Hepatic stellate cell (primary cell): ENCODE measurements at places on chromosomes 1 and 21.

DNA sequence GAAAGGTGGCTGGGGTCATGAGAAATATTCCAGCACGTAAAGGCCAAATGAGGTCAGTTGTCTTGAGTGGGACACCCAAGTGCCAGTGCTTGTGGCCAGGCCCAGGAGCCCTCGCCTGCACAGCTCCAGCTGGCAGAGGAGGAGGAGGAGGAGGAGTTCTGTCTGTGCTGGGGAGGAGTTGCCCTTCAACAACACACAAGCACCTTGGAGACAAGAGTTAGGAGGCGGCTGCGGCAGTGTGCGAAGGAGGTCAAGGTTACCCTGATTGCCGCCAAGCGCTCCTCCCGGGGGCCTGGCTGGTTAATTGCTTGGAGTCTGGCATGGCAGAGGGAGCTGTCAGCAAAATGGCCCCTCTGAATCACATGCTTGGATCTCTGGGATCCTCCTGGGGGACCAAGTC is 45.1 kb downstream of the GRIK3 start:
- DNase-seq = no peak

GRCh38 chr1:110548381-110548780 is 29.4 kb upstream of the KCNA10 start:
- DNase-seq = no peak

DNA sequence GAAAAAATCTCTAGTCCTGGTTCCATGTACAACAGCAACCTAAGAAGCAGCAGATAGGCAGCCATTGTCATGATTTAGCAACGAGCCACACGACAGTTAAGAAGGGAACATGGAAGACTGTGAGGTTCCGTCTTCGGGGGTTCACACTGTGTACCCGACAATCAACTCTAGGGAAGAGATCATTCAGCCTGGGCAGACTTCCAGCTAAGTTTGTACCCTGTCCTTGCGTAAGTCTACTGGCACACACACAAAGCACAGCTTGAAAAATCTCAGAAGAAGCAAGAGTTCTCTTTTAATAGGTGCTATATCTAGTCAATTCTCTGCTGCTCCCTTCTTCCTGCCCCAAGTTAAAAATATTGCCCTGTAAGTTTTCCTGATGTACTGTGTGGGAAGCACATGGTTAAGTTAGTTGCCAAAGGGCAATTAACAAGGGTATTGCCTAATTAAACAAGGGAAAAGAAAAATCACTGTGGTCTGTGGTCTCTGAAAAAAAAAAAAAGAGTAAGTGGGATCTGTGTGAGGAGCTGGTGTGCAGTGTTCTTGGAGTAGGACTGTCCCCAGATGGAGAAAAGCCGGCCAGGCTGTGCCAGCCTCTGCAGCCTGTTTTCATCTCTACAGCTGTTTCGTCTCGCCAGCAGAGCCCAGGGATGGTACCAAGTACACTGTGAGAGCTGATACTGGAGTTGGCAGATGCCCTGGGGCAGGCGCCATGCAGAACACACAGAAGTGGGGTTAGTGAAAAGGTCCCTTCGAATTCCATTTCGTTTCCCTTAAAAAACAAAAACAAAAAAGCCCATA is 6.4 kb upstream of the MYBPHL start:
- DNase-seq = no peak

- no peak for DNase-seq
Measured at GRCh38 chr1:160131803-160132565, 16.4 kb downstream of the ATP1A2 start.

GRCh38 chr1:30659702-30660101 is 63.7 kb downstream of the MATN1 start:
- no peak for DNase-seq

GRCh38 chr21:31713973-31714740 is 17.8 kb downstream of the SCAF4 start:
- peak; percentile 44 for DNase-seq

DNA sequence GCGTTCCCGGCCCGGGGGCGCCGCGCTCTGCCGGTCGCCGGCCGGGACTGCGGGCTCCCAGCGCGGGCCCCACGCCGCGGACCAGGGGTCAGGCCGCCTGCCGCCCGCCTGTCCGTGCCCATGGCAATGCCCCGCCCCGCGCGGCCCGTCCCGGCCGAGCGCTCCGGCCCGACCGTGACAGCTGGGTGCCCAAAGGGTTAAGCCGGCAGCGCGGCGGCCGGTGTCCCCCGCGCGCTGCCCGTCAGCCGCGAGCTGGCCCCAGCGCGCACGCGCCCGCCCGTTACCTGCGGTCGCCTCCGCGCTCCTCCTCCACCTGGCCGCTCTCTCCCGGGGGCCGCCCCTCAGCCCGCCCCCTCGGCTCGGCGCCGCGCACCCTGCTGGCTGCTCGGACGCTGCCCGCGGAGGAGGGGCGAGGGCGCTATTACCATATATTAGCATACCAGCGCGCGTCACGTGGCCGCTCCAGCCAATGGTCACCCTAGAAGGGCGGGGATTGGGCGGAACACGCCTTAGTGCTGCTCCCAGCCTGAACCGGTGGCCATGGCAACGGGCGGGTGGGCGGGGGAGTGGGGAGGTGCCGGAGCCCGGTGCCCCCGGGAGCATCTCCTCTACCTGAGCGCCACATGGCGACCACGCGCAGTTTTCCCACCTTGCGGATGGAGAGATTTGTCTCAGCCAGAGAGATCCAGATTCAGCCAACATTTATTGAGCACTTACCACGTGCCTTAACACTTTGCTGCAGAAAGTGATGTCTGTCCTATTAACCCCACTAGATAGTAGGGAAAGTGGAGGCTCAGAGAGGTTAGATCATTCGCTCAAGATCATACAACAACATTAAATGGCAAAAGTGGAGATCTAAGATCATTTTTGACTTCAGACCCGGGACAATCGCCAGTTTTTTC is at the start of gene PHC2:
TSS of gene PHC2 (minus strand) at position 404 of the 902 bp plus-strand sequence. CDS start 55,556 bp downstream, outside the sequence.
- DNase-seq = peak; percentile 94

- no peak for DNase-seq
Measured at GRCh38 chr1:160216301-160216700, 11.1 kb downstream of the PEA15 start.

- DNase-seq = no peak
Measured at GRCh38 chr1:169202791-169203665, 96.5 kb downstream of the ATP1B1 start.

- no peak for DNase-seq
Measured at GRCh38 chr1:3065797-3066196, 3.2 kb upstream of the PRDM16 start.

GRCh38 chr1:10647414-10648170 is 148.9 kb downstream of the CASZ1 start:
- DNase-seq = no peak

DNA sequence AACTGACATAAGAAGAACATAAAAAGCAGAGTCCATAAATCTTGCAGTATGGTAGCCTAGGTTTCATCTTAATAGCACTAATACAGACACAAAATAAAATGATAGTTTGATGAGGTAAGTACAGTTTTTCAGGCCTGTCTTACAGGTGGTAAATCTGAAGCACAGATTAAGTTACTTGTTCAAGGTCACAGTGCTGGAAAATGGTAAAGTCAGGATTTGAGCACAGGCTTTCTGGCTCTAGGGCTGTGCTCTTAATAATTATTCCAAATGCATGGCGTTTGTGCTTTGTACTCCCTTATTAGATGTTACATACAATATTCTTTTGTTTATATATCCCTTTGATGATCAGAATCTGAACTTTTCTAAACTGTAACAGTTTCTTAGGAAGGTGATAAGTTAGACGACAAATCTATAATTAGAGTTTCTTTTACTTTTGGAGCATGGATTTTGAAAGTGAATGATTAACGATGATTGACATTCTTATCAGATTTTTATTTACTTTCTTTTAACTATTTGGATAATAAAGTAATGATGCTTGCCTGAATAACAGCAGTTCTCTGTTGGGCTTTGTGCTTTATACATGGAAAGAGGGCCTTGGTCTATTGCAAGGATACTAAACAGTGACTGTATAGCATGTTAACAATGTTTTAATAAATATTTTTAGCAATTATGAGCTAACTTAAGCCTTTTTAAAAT is 101.5 kb upstream of the CACYBP start:
- no peak for DNase-seq

GRCh38 chr1:202625416-202626360 is 84.6 kb downstream of the SYT2 start:
- peak; percentile 87 for DNase-seq

DNA sequence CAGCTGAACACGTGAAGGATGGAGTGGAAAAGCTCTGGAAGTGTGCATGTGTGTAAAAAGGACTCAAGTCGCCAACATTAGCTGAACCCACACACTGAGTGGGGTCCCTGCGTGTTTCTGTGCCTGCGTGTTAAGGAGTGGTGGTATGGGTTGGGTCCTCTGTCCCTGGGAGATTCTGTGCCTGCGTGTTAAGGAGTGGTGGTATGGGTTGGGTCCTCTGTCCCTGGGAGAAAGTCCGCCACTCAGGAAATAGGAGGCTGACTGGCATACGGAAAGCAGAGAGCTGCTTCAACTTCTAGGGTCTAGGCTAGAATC is 7.0 kb upstream of the SOX13 start:
- no peak for DNase-seq

- no peak for DNase-seq
Measured at GRCh38 chr1:47330212-47330611, 3.4 kb upstream of the CMPK1 start.

DNA sequence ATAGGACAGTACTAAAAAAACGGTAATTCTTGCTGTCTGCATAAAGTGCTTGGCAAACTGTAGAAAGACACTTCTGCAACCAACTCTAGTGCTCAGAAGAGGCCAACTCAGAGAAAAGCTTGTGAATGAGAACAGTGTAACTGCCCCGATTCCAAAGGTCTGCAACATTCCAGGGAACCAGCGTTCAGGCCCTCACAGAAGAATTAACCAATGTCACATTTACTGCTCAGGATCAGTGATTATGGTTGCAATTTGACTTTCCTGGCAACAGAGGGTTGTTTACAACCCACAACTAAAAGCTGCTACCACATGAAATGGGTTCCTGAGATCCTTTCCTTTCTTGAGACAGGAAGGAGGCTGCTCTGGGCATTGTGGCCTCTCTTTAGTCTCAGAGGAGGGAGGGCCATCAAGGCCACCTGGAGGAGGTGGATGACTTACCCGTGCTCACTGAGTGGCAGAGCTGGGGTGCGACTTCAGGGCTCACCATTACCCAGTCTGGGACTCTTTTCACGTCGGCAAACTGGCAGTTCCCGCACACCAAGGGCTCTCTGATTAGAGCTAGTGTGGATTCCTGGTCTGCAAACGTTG is 15.3 kb downstream of the SRSF4 start:
- no peak for DNase-seq

DNA sequence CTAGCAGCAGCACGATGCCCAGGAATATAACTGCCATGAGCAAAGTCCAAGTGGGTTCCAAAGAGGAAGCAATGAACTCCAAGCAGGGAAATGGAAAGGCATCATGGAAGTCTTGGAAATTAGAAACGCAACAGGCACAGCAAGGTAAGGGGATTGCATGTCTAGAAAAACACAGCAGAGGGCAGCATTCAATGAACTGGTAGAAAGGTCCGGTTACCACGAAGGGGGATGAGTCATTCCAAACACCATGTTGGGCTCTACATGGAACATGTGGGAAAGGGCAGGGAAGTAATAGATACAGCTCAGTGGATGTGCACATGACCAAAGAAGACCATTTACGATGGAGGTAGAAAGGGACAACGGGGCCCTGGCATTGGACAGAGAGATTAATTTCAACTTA is 36.4 kb downstream of the RXRG start:
- DNase-seq = peak; percentile 12

- no peak for DNase-seq
Measured at GRCh38 chr1:13587256-13588030, 3.8 kb downstream of the PDPN start.

DNA sequence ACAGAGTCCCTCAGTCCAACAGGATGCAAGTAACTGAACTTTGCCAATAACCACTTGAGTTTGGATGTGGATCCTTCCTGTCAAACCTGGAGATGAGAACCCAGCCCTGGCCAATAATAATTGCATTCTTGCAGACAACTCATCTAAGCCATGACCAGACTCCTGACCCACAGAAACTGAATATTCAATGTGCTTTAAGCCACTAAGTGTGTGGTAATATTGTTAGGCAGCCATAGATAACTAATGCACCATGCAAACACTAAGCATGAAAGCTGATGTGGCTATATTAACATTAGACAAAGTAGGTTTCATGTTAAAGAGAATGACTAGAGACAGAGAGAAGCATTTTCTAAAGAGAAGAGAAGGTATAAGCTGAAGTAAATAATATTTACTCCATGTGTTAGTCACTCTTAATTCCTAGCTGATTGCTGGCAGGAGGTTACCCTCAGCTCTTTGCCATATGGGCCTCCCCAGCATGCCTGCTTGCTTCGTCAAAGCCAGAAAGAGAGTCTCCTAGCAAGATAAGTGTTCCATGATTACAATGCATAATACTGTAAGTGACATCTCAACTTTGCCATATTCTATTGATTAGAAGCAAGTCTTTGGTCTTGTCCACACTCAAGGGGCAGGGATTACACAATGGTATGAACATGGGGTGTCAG is 276.4 kb upstream of the PLXNA2 start:
- no peak for DNase-seq

- no peak for DNase-seq
Measured at GRCh38 chr1:242824435-242824834, 299.9 kb upstream of the PLD5 start.

DNA sequence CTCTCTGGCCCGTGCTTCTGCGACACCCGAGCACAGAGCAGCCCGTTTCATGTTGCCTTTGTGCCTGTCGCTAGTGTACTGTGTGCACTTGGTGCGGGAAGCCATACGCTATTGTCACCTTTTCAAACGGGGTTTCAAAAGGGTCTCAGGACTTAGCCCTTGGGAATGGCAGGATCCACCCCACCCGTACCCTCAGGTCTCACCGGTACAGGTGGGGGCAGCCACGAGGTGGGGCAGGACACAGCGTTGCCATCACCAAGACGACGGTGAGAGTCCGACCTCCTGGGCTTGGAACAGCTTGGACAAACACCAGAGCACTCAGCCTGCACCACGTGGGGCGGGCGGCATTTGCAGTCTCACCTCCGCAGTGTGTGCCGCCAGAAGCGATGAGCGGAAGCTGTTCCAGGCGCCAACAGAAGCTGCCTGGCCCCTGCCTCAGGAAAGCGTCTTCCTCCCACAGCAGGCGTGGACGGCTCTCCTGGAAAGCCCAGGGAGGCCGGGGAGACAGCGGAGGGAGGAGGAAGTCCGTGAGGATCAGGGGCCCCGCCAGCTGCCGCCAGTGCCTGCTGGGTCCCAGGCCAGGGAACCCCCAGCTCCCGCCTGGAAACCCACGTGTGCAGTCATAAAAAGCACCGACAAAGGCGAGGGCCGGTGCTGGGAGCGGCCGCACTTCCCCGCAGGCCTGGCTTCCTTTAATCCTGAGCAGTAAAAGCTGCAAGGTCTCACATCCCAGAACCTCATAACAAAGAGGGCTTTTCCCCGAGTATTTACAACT is 131.3 kb upstream of the ARHGEF16 start:
- DNase-seq = no peak

- DNase-seq = no peak
Measured at GRCh38 chr21:25441835-25442234, 165.4 kb downstream of the MRPL39 start.

GRCh38 chr1:26121854-26122773 is 10.5 kb downstream of the PDIK1L start:
- DNase-seq = no peak

- DNase-seq = no peak
Measured at GRCh38 chr21:42438316-42439205, 34.9 kb downstream of the UBASH3A start.
